ENCODE measurements at places on chromosomes 1 and 21.

- no peak for DNase-seq
Measured at GRCh38 chr1:212532469-212533147, 76.0 kb upstream of the ATF3 start.

GRCh38 chr1:152533327-152533938 lies 19.2 kb downstream of the CRCT1 start:
- DNase-seq: no peak

- no peak for DNase-seq
Measured at GRCh38 chr1:206107168-206107544, 10.0 kb downstream of the AVPR1B start.

DNA sequence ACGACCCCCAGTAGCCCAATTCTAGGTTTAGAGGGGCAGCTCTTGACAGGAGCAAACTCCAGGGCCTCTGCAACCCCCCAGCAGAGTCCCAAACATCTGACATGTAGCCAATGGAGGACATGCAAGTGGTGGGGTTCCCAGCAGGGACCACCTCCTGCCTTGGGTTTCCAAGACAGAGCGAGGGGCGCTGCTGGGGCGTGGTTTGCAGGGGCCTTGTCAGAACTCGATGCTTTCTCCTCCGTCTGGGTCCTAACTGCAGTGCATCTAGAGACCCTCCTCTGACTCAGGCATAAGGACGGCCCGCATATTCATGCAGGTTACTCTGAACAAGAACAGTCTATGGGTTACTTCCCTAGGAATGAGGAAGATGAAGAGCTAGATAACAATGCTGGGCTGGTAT lies 17.2 kb downstream of the EPHX1 start:
- DNase-seq: no peak

DNA sequence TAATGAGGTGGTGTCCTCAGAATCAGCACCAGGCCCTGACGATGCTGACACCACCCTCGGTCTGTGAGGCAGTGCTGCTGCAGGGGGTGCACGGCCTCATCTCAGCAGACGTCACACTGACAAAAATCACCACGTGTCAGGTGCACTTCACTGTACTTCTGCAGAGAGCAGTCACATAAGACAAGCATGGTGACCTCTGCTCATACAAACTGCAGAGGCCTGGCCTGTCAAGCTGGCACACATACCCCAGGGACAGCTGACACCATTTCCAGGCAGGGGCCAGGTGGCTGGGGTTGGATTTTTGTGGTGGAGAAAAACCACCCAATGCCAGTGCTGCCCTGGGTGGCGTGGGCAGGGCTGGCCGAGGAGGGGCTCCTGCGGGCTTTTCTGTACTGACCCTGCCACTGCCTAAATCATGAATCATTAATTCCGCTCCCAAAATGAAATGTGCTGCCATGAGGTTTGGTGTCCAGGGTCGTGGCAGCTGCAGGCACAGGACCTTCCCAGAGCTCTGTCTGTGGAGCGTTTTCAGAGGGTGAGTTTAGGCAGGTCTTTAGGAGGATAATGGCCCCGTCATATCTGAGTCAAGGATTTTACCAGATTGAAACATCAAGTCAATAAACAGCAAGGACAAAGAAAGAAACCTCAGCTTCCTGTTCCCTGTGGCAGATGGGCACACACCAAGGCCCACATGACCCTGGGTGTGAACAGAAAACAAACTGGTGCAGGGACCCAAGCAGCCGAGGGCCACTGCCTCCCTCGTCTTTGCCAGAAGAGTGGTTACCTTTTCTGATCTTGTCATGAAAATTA lies 33.4 kb upstream of the GPR153 start:
- DNase-seq: no peak

DNA sequence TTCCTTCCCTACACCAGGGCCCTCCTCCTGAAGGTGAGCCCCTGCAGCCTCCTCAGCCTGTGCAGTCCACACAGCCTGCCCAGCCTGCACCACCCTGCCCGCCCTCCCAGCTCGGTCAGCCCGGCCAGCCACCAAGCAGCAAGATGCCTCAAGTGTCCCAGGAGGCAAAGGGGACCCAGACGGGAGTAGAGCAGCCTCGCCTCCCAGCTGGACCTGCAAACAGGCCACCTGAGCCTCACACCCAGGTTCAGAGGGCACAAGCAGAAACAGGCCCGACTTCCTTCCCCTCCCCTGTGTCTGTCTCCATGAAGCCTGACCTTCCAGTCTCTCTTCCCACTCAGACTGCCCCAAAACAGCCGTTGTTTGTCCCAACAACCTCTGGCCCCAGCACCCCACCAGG lies 38.8 kb downstream of the ZBTB17 start:
- no peak for DNase-seq

DNA sequence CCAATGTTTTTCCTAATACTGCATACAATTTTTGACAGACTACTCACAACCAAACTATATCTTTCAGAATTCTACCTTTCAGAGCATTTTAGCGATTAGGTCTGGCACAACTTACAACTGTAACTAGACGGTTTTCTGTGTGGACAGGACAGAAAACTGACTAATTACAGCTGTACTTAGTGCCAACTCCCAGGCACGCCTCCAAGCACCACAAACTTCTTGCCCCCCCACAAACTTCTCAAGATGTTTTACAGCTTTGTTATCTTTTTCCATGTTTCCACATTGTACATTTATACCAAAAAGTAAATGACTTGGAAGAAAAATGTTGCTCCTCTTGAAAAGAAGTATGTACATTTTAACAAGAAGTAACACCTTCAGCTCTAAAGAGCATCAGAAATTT lies 13.8 kb downstream of the LYST start:
- DNase-seq: no peak

- DNase-seq: no peak
Measured at GRCh38 chr1:119086830-119087229, 53.6 kb downstream of the WARS2 start.

DNA sequence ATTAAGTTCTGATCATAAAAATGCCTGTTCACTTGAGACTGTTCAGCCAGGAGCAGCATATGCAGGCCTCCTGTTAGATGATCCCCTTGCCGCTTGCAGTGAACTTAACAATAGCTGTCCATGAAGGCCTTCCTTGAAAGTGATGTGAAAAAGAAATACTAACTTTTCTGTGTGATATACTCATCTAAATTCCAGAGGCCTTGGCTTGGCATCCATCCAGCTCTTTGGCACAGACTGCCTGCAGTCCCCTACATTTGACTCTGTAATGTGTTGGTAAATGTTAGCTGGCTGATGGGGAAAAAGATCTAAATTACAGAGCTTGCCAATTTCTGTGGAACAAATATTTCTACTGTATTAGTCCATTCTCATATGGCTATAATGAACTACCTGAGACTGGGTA lies 73.7 kb downstream of the KCNK2 start:
- DNase-seq: no peak

- no peak for DNase-seq
Measured at GRCh38 chr21:43882952-43883545, 18.0 kb downstream of the AGPAT3 start.

DNA sequence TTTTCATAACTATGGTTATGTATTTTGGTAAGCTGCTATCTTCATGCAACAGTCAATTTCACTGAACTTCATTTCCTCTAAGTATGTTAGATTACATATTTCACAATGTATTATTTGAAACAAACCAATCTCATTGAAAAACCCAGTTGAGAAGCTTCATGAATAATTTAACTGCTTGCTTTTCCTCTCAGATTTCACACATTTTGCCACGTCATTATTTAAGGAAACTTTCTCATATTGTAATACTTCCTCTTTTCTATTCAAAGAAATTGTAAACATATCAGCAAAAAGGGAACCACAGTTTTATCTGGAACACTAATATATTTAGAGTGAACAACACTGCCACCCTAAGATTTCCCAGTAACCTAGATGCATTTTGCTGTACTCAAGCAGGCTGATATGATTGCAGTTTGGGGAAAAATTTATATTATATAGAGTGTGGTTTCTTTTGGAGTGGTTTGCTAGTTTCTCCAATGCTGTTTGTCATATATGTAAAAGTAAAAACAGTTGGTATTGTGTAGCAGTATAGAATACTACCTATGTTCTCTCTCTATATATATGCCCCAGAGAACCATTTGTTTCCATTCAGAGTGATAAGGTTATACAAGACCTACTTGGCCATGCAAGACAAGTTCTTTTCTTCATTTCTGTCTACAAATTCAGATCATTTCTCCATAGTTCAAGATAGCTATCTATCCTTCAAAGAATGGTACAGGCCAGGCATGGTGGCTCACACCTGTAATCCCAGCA lies 28.4 kb upstream of the AHCTF1 start:
- DNase-seq: no peak

- DNase-seq: no peak
Measured at GRCh38 chr21:42222821-42223390, 4.0 kb downstream of the ABCG1 start.

DNA sequence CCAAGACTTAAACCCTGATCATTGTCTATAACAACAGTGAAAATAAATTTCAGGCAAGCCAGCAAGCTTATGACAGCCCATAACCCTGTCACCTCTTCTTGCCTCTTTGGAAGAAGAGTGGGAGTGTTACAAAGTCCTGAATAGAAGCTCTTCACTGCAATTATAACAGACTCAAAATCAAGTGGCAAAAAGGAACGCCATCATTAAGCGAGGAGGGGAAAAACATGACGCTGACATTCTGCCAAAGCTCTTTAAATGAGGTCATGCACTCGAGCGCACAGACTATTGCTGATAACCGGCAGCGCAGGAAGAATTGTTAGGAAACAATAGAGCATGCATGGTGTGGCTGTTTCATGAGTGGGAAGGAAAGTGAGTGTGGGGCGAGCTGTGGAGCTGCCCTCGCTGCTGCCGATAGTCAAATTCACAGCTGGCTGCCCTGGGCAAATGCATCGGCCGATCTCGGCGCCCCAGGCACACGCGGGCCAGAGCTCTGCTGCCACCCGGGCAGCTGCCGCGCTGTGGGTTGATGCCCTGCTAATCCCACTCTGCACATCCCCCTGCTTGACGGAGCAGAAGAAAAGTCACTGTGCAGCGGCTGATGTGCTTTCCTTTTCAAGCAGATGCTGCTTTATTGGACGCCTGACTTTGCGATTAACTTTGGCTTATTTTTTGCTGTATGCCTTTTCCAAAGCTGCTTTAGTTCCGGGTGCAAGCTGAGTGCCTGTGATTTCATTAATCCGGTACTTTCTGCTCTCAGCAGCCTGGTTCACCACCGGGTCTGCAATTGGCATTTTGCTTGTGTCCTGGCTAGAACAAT lies 102.4 kb upstream of the ST6GALNAC5 start:
- no peak for DNase-seq

GRCh38 chr1:246005067-246005466 lies 502.0 kb downstream of the SMYD3 start:
- no peak for DNase-seq

DNA sequence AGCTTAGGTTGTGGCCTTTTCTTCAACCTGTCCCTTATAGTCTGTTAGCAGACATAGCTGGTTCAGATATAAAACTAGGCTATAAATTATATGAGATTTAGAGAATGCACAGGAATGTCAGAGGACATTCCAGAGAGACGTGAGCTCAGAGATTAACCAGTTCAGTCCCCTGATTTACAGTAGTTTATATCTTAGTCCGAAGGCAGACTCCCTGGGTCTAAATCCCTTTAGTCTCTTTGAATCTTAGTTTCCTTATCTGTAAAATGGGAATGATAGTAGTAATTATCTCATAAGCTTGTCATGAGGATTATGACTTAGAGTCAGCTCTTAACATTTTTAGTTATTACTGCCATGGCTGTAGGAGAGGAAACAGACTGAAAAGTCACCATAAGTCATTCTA lies 45.5 kb upstream of the PLXNA2 start:
- DNase-seq: no peak

DNA sequence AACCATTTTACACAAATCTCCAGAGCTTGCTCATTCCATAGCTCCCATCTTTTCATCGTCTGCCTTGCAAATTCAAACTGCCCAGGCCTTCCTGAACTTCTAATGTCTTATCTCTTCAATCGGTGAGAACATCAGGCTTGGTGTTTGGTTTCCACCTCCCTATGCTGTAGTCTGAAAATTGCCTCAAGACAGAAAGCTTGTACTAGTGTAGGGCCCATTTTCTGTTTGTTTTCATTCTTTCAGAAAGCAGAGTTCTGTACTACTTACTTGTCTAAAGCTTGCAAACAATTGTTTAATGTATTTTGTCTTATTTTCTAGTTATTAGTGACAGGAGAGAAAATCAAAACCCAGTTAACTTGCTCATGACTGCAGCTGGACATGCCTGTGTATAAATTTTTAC lies 16.8 kb downstream of the HOOK1 start:
- DNase-seq: no peak

- DNase-seq: no peak
Measured at GRCh38 chr1:26184883-26185282, 5.5 kb upstream of the CATSPER4 start.

- peak; percentile 20 for DNase-seq
Measured at GRCh38 chr1:171219346-171220080, 28.8 kb upstream of the FMO1 start.

DNA sequence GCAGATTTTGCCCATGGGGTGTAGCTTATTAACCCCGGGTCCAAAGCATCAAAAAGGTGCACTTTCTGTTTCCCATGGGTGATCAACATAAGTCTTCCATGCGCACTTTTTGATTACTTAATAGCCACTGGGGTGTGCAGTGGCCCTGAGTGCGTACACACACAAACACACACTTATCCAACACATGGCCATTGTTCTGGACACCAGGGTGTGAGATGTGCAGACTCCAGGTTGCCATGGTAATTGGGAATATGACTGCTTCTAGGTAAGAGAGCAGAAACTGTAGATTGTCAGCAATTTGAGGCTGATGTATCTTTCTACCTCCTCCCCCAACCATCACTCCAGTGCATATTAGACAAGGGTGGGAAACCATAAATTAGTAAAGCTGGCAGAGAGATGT lies 68.8 kb downstream of the MAB21L3 start:
- DNase-seq: no peak

DNA sequence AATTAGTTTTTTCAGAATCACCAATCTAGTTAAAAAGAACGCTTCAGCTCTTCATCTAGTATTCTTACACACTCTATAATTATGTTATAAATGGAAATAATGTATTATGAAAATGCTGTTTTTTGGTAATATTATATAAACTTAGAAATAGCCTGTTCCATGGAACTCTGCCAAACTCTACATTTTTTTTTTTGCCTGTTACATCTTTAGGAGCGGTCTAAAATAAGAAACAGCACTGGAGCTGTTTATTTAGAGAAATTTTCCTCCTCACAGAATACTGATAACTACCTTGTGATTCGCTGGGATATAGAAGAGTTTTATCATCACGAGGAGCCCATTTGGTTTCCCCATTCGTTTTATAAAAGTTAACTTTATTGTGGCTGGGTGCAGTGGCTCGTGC lies 58.5 kb downstream of the PKN2 start:
- DNase-seq: no peak

- DNase-seq: no peak
Measured at GRCh38 chr1:32181065-32181464, 1.6 kb downstream of the TXLNA start.

DNA sequence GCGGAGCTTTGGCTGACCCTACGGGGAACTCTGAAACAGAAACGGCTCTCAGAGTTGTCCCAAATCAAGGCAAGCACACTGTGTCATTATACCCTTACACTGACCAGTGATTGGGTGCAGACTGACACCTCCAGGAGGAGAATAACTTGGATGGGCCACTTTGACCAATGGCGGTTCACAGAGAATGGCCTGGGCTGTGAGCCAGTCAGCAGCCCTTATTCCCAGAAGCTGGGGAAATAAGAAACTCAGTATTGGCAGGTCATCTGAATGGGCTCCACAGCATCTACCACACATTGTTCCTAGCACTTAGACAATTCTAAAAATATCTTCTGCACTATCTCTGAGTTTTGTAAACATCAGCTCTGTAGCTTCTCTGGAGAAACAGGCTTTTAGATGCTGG lies 265.2 kb downstream of the ADGRL2 start:
- no peak for DNase-seq

Data from prostate gland (tissue), 2 donors.